ENCODE measurements at places on chromosomes 1 and 21.
A peak's percentile ranks its signal among the peaks of the same experiment; 100 is the strongest.

DNA sequence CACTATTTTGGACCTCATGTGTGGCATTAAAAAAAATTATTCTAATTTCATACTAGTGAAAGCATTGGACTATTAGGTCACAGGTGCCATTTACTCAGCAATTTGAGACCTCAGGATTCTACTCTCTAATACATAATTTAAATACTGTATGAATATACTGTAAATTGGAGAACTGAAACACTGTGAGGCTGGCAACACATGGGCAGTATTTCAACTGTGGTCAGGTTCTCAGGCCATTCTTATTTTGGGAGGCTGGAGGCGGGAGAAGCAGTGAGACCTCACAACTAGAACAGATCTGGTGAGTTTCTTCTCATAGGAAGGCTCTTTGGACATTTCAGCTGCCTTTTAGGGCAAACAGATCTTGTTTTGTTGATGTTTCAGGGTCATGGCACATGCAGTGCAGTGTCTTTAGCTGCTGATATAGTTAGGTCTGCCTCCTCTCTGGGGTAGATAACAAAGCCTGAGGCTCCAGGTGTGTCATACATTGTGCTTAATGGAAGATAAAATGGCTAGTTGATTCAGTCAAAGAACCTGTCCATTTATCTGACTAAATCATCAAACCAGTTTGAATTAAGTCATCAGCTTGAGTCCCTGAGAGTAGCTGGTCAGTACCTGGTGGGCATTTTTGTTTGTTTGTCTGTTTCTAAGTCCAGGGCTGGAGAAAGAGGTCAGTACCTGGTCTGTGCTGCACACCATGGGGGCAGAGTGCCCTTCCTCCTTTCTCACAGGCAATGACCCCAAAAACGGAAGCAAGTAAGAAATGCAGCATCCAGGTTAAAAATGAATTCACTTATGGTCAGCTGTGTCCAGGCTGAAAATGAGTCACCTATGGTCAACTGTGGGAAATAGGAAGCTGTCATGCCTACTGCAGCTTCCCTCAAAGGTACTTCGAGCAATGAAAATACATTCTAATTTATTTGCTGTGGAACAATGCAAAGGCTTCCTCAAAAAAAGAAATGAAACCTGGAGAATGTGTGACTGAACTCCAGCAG is 216.2 kb downstream of the SDCCAG8 start:
- no peaks in the 10 kb centered on the region for H3K27me3 ChIP-seq
- H3K4me1 ChIP-seq: peaks cover 24% of the 10 kb centered on the region
- H3K27ac ChIP-seq: no peak overlapping the region
- ATAC-seq: peak; percentile 82
- peaks cover 42% of the 10 kb centered on the region for H3K36me3 ChIP-seq

GRCh38 chr1:41430582-41430981 is 53.9 kb downstream of the EDN2 start:
- H3K4me1 ChIP-seq: no peaks in the 10 kb centered on the region
- no peaks in the 10 kb centered on the region for H3K36me3 ChIP-seq
- H3K27me3 ChIP-seq: peaks cover 57% of the 10 kb centered on the region
- ATAC-seq: no peak
- no peak overlapping the region for H3K4me3 ChIP-seq

- H3K4me3 ChIP-seq: no peak overlapping the region
- no peak for ATAC-seq
- peaks cover 30% of the 10 kb centered on the region for H3K27me3 ChIP-seq
- H3K27ac ChIP-seq: no peak overlapping the region
- peaks cover 6% of the 10 kb centered on the region for H3K4me1 ChIP-seq
Observed at GRCh38 chr1:229893762-229894444, 173.1 kb upstream of the GALNT2 start.

DNA sequence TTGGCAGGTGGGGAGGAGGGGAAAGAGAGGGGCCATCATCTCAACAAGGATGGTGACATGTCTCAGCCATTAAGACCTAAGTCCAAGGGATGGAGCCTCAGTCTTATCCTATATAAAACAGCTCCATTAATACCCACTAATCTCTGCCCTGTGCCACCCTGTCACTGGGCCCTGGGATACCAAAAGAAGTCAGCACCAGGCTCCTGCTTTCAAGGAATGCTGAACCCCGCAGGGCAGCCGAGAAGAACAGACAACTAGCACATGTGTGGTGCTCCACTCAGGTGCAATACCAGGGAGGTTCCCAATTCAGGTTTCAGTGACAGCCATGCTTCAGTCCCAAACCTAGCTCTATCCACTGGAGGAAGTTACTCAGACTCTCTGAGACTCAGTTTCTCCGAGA is 128.4 kb downstream of the GRIK3 start:
- peaks cover 37% of the 10 kb centered on the region for H3K27me3 ChIP-seq
- no peak overlapping the region for H3K27ac ChIP-seq

GRCh38 chr1:31013187-31013864 is 52.2 kb downstream of the PUM1 start:
- ATAC-seq: peak; percentile 84
- H3K27me3 ChIP-seq: no peaks in the 10 kb centered on the region
- no peak overlapping the region for H3K4me3 ChIP-seq
- peak overlapping the region; percentile 54 for H3K27ac ChIP-seq
- H3K36me3 ChIP-seq: peaks cover 20% of the 10 kb centered on the region

DNA sequence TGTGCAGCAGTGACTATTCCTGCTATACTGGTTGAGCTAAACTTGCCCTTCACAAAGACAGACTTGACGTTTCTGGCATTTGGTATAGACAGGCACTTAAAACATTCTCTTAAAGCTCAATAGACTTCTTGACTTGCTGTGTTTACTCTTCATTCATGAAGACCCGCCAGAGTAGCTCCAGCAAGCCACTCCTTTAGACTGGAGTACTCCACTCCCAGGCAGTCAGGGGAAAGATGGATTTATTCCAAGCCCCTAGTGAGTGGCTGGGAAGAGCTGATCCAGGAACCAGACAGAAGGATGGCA is 70.7 kb downstream of the EVA1C start:
- H3K27me3 ChIP-seq: peaks cover 7% of the 10 kb centered on the region
- no peak for ATAC-seq
- H3K4me1 ChIP-seq: no peaks in the 10 kb centered on the region
- no peaks in the 10 kb centered on the region for H3K36me3 ChIP-seq
- H3K27ac ChIP-seq: no peak overlapping the region
- H3K4me3 ChIP-seq: no peak overlapping the region

DNA sequence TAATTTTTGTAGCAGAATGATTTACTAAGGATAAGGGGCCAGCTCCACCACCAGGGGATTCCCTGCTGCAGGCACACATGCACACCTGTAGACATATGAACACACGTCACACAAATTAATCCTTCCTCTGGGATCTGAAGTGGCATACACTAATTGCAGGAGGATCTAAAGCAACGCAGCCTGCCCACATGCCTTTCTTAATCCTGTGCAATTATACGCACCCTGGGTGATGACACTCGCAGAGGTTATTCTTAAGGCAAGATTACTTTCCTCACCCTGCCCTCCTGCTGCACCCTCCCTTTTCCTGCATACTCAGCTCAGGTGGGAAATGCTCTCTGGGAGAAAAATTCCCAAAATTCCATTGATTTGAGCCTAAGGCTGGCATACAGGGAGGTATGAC is 7.5 kb upstream of the LORICRIN start:
- H3K27ac ChIP-seq: peak overlapping the region; percentile 40
- no peaks in the 10 kb centered on the region for H3K36me3 ChIP-seq
- H3K27me3 ChIP-seq: peaks cover 60% of the 10 kb centered on the region
- H3K4me1 ChIP-seq: peaks cover 18% of the 10 kb centered on the region
- H3K4me3 ChIP-seq: no peak overlapping the region

DNA sequence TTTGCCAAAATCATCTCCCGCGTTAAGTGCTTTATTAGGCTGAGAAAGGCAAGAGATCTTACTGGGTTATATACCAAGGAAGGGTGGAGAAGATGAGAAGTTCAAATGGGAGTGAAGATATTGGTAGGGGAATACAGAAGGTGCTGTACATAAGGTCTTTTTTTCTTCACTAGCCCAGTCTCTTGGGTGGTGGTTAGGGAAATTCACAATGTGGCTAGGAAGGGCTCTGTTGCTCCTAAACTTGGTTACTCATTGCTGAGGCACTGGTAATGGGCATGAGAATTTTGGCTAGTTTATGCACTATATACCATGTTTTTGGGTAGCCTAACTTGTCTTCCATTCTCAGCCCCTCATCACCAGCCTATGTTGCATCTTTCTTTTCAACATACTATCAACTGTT is 50.6 kb downstream of the LHX4 start:
- H3K4me1 ChIP-seq: peaks cover 8% of the 10 kb centered on the region
- no peak overlapping the region for H3K4me3 ChIP-seq
- no peaks in the 10 kb centered on the region for H3K27me3 ChIP-seq
- H3K36me3 ChIP-seq: peaks cover 73% of the 10 kb centered on the region
- H3K27ac ChIP-seq: no peak overlapping the region

DNA sequence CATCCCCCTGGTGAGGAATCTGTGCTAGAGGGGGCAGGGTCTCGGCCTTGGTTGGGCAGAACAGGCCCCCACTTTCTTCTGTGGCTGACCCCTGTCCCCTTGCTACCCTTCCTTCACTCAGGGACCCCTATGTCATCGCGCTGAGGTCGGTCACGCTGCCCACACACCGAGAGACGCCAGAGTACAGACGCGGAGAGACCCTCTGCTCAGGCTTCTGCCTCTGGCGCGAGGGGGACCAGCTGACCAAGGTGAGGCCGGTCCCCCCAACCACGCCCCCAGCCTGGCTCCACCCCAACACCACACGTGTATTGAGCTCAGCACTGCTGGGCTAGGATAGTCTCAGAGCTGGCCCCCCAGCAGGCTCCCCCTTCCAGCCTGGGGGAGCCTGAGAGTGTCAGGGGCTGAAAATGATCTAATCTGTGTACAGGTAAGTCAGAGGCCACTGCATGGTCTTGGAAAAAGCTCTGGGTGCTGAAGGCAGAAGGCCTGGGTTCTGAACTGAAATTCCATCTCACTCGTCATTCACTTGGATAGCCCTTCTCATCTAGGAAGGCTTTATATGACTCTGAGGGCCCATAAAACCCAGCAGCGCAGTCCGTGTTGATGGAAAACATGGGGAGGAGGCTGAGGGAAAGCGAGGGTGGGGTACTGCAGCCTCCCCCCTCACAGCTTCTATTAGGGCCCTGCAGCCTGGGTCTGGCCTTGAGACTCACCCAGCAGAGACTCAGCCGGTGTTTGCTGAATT is 15.3 kb downstream of the FAM151A start:
- peaks cover 9% of the 10 kb centered on the region for H3K4me1 ChIP-seq
- no peak for ATAC-seq
- no peak overlapping the region for H3K27ac ChIP-seq
- H3K27me3 ChIP-seq: peaks cover 13% of the 10 kb centered on the region

DNA sequence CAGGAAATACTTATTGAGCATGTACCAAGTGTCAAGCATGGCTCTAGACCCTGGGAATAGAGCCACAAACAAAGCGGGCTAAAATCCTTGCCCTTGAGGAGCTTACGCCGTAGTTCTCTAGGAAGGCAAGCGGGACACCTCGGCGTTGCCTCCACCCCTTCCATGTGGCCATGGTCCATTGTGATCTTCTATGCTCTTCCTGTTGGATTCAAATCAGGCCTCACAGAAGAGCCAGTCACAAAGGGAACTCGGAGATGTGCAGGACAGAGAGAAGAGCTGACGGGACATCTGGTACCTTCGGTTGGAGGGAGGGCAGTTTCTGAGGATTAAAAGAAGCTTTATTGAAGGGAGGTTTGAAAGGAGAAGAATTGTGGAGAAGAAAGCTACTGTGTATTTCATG is 129.3 kb downstream of the TMEM53 start:
- ATAC-seq: no peak
- H3K4me3 ChIP-seq: no peak overlapping the region
- H3K4me1 ChIP-seq: no peaks in the 10 kb centered on the region
- no peaks in the 10 kb centered on the region for H3K36me3 ChIP-seq
- H3K27ac ChIP-seq: no peak overlapping the region
- H3K27me3 ChIP-seq: peaks cover 50% of the 10 kb centered on the region

- peaks cover 38% of the 10 kb centered on the region for H3K27me3 ChIP-seq
- peaks cover 6% of the 10 kb centered on the region for H3K4me1 ChIP-seq
- no peak overlapping the region for H3K4me3 ChIP-seq
- no peak overlapping the region for H3K27ac ChIP-seq
- peak; percentile 61 for ATAC-seq
Observed at GRCh38 chr1:158087320-158087927, 93.3 kb upstream of the CD1D start.

GRCh38 chr21:42614811-42615351 is 38.5 kb upstream of the PDE9A start:
- H3K4me1 ChIP-seq: peaks cover 6% of the 10 kb centered on the region
- no peaks in the 10 kb centered on the region for H3K36me3 ChIP-seq
- H3K27ac ChIP-seq: no peak overlapping the region
- ATAC-seq: peak; percentile 20
- H3K4me3 ChIP-seq: no peak overlapping the region

GRCh38 chr1:201653233-201653632 is 114.3 kb downstream of the NAV1 start:
- no peak overlapping the region for H3K27ac ChIP-seq
- ATAC-seq: no peak
- peaks cover 31% of the 10 kb centered on the region for H3K27me3 ChIP-seq
- no peak overlapping the region for H3K4me3 ChIP-seq
- no peaks in the 10 kb centered on the region for H3K36me3 ChIP-seq

DNA sequence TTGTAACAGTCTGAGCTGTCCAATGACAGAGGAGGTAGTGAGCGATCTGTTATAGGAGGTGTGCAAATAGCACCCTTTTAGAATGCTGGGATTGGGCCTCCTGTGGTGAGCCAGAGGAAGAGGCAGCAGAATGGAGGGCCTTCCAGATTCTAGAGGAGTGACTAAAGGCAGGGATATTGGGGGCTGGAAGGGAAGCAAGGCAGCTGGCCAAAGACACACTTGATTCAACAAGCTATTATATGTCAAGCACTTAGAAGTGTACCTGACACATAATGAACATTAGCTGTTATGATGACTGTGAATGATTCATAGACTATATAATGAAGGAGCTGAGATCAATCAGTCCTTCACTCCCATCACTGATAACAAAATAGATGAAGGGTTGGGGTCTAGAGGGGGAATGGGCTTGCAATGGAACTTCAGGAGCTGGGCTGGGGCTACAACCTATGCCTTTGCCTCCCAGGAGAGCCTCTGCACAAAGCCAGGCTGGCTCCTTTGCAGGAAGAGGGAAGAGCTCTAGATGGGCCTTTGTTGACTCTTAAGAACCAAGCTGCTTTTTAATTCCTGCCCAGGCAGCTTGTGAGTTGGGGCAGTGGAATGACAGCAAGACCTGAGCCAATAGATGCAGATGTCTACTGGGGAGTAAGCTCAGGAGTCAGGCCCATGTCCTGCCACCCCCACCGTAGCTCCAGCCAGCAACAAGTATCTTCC is 2.3 kb upstream of the MKNK1 start:
- H3K4me1 ChIP-seq: peaks cover 52% of the 10 kb centered on the region
- ATAC-seq: no peak
- H3K36me3 ChIP-seq: peaks cover 48% of the 10 kb centered on the region
- no peaks in the 10 kb centered on the region for H3K27me3 ChIP-seq
- no peak overlapping the region for H3K4me3 ChIP-seq

DNA sequence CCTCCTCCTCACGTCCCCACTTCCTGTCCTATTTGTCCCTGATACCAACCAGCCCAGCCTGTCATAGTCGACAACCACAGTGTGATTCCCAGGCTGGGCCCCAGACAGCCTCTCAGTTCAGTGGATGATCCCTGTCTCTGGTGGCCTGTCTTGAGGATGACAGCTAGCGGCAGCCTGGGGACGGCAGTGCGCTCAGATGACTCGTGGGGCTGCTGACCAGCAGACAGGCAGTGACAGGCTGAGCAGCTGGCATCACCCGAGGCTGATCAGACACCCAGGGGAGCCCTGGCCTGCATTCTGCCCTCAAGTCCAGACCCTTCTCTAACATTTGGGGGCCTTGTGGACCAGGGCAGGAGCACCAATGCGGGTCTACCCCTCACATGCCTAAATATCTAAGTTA is 21.0 kb downstream of the NKAIN1 start:
- no peak for ATAC-seq
- H3K4me1 ChIP-seq: no peaks in the 10 kb centered on the region
- no peak overlapping the region for H3K4me3 ChIP-seq

Data from stimulated activated memory B cell treated with anti-CD40 and anti-IgM and Interleukin-4, amounts not matched to agents 10 μg/mL and 1 μg/mL and 100 μg/mL, for 72 hours (primary cell).